ENCODE measurements at places on chromosomes 16 and 17.
A peak's percentile ranks its signal among the peaks of the same experiment; 100 is the strongest.

DNA sequence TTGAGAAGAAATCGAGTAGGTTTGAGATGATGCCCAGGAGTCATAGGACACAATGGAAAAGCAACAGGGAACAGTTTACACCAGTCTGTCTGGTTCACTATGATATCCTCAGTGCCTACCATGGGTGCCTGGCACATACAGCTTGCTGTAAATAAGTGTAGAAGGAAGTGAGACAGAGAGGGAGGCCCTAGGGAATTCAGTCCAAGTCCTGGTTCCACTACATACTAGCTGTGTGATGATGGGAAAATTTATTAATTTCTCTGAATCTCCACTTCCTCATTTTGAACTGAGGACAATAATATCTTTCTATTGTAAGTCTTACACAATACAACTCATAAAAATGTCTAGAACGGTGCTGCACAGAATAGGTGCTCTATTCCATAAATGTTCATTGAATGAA, 53.3 kb upstream of the LYRM9 start:
- DNase-seq: no peak

DNA sequence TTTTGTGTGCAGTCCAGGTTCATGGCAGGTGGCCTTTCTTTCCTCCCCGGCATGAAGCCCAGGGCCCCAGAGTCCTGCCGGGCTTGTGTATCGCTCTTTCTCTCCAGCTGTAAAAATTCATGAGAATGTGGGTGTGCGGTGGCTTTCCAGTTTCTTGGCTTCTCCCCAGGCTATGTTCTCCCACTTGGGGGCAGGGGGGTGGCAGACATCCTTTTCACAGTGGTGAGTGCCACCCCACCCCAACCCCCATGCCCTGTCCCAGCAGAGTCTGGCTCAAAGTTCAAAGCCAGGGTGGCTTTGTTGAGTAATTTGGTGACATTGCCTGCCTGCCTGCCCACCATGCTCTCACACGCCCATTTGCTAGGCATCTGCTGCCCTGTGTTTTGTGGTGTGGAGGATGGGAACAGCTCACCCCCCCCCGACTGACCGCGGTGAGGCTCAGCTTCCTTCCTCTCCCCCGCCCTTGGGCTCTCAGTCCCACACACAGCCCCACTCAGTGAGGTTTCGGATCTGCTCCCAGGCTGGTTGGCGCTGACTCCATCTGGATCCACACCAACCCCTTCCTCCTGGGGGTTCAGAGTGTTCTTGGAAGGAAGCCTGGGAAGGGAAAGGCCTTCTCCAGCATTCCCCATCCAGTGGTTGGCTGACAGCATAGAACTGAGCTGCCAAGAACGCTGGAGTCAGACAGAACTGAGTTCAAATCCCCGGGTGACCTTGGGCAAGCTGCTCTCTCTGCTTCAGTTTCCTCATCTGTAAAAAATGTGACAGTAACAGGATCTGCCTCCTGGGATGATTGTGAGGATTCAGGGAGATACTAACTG, 36.0 kb downstream of the CHD9 start:
- DNase-seq: no peak

GRCh38 chr17:13031718-13032350, 14.0 kb upstream of the ELAC2 start:
- peak; percentile 24 for DNase-seq

GRCh38 chr17:16259926-16260325, 42.9 kb downstream of the PIGL start:
- no peak for DNase-seq

- no peak for DNase-seq
Measured at GRCh38 chr17:8877984-8878383, 10.5 kb upstream of the PIK3R6 start.

- DNase-seq: peak; percentile 63
Measured at GRCh38 chr17:82320956-82321927, 3.8 kb upstream of the CD7 start.

- DNase-seq: no peak
Measured at GRCh38 chr16:28951410-28951943, 740 bp downstream of the NFATC2IP start.

GRCh38 chr17:73585583-73585982, 58.7 kb downstream of the SDK2 start:
- DNase-seq: no peak

DNA sequence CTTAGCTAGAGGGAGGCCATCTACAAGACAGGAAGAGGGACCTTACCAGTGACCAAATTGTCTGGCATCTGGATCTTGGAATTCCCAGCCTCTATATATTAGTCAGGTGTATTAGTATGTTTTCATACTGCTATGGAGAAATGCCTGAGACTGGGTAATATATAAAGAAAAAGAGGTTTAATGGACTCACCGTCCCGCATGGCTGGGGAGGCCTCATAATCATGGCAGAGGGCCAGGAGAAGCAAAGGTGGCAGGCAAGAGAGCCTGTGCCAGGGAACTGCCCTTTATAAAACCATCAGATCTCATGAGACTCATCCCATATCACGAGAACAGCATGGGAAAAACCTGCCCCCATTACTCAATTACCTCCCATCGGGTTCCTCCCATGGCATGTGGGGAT, 500.2 kb downstream of the SHISA9 start:
- no peak for DNase-seq

DNA sequence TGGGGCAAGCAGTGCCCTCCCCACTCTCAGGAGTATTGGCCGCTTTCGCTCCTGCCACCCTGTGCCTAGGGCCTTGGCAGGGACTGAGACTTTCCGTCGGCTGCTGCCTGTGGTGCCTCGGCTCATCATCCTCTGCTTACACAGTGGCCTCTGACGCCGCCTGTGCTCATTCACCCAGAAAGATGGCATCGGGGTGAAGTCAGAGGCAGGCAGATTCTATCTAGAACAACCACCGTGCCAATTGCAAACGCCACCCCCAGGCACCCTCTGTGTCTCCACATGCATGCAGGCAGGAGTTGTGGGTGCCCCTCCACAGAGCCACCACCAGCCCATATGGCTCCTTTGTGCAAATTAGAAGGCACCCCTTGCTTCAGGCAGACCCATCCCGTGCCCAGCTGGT, 154.2 kb upstream of the GSE1 start:
- no peak for DNase-seq

- no peak for DNase-seq
Measured at GRCh38 chr17:68706356-68706920, 105.3 kb upstream of the FAM20A start.

DNA sequence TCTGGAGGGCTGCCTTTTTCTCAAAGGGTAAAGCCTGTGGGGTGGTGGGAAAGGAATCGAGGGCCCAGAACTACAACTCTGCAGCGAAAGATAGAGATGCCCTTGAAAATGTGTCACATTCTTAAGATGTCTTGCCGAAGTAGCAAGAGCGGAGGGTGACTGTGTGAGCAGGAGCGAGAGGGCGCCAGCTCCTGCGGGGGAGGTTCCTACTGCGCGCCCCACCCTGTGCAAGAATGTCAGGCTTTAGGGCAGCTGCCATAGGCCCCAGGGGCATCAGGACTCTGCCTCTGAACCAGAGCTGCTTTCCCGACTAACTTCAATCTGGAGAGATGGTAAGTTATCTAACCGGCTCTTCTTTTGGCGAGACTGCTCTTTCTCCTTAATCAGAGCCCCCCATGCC, 11.8 kb upstream of the ITGAE start:
- no peak for DNase-seq

GRCh38 chr16:71846431-71846830, 655 bp downstream of the ATXN1L start:
- DNase-seq: no peak

DNA sequence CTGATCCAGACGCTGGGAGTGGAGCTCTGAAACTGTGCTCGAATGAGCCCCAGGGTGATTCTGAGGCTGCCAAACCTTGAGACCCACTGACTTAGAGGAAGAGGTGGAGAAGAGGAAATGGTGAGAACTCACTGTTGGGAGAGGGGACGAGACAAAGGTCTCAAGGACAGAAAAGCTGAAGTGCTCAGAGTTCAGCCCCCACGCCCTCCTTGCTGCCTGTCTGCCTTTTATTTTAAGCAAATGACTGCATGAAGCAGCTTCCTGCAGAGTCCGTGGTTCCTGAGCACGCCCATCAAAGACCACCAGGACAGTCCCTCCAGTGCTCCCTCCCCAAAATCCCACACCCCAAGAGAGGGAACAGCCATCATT, 20.4 kb downstream of the COTL1 start:
- no peak for DNase-seq

- DNase-seq: no peak
Measured at GRCh38 chr16:54098247-54098646, 188.3 kb downstream of the IRX3 start.

DNA sequence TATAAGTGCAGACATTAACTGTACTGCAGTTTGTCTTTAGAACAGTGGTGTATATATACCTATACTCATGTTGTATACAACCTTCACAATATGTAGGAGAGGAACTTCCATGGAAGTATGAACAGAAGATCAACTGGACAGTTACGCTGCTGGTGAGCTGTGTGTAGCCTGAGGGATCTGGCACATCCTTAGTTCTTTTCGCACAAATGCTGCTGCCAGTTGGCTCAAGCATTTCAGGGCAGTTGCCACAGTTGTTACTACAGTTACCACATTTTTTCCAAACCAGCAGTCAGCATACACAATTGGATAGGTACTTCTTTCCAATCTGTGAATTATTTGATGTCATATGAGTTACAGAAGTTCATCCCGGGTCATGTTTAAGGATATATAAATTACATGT, 539.6 kb upstream of the HSBP1 start:
- DNase-seq: no peak

DNA sequence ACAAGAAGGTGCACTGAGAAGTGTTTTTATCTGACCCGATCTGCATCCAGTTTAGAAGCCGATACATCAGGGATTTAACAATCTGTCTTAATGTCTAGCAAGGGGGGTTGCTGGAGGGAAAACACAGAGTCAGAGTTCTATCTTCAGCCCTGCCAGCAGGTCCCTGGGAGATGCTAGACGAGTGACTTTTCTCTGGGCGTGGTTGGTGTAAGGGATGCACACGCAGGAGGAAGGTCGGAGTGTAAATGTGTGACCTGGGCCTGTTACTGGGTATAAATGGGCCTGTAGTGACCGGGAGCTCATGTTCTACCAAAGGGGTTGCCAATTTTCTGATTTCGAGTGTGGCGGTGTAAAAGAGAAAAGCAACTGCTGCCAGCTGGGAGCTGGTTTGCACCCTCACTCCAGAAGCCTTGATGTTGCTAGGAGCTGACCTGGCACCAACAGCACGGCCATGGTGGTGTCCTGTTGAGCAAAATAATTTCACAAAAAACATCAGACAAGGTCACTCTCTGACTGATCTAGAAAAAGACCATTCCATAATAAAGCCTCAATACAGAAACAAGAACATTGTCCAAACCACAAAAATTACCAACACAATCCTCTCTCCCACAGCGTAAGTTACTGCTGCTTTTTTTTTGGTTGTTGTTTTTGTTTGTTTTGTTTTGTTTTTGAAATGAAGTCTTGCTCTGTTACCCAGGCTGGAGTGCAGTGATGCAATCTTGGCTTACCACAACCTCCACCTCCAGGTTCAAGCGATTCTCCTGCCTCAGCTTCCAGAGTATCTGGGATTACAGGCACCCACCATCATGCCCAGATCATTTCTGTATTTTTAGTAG, 1.3 kb upstream of the KCTD13 start:
- DNase-seq: no peak

DNA sequence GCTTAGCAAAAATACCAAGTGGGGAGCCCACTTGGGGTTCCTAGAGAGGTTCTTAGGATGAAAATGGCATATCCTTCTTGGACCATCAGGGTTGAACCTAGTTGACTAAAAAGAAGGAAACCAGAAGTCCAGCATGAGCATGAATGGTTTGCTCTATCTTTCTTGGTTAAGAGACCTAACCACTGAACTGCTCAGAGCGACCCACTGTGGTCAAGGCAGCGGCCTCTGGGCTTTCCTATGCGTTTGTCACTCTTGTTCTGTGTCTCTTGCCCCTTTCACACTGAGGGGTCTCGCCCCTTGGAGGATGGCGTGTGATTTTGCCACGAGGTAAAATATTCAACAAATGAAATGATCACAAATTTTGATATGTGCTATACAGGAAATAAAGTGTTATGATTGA, 526 bp upstream of the BORCS6 start:
- DNase-seq: no peak

- no peak for DNase-seq
Measured at GRCh38 chr17:57245786-57246185, 10.5 kb upstream of the MSI2 start.

DNA sequence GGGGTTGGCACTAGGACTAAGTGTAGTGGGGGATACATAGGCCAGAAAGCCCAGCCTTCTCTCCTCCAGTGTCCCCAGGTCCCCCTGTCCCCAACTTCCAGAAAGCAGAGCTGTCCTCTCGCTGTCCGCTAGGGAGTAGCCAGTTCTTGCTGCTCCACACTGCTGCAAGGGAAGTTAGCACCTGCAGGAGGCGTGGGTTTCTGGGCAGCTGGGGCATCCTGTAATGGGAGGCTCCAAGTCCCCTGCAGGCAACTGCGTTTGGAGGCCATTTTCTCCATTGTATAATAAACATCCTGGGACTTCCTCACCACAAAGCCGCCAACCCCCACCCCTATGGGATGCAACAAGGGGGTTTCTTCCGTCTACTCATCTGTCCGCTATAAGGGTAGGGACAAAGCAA, 1.7 kb downstream of the RPRML start:
- DNase-seq: no peak

DNA sequence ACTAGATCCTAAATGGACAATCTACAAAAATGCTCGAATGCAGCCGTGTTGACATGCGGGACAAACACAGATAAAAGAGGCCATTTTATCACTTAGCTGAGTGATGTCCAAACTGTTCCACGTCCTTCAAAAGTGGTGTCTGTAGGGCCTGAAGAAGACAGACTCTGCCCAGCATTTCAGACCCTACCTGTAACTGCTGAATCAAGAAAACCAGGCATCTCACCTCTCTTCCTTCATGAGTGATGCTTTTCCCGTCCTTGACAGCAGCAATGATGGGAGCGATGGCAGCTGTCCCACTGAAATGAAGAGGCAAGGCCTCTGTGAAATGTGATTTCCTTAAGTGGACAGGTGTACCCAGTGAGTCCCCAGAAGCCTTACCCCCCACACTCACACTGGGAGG, 12.3 kb downstream of the ELAC2 start:
- no peak for DNase-seq

Measured in stimulated activated CD4-positive, alpha-beta T cell treated with anti-CD3 and anti-CD28 coated beads, Interleukin-1b, Interleukin-23, amount 100 ng/mL, for 24 hours (primary cell).